ENCODE measurements at places on chromosomes 16 and 17.

DNA sequence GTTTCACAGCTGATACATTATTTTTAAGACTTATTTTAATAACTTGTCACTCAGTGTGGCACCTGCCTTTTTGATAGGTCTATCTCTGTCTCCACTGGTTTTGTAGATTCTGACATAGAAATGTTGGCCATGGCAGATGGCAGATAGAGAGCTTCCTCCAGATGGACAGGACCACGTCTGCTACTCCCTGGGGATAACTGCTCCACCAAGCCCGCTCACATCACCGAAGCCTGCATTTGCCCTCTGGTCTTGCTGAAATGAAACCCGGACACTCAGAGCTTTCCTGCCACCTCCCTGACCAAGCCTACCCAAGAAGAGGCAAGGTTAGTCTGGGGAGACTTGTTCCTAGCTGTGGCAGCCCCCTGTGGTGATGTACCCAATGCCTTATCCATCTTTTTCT lies 16.4 kb upstream of the HAP1 start:
- no peak for DNase-seq

- no peak for DNase-seq
Measured at GRCh38 chr17:19551591-19552148, 18.0 kb downstream of the SLC47A1 start.

DNA sequence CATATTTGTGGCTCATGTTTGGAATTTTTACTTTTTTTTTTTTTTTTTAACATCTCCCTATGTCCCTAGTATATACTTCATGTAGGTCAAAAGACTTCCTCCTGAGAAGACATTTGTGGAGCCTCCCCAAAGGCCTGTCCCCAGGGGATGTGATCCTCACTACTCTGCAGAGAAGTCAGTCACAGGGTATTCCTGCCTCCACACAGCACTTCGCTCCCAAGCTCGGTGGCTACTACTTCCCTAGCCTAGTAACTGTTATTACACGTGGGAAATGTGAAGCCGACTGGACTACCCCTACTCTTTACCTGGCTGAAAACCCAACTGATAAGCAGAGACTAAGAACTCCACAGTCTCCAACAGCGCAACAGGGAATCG lies 116.8 kb downstream of the HIC1 start:
- no peak for DNase-seq

DNA sequence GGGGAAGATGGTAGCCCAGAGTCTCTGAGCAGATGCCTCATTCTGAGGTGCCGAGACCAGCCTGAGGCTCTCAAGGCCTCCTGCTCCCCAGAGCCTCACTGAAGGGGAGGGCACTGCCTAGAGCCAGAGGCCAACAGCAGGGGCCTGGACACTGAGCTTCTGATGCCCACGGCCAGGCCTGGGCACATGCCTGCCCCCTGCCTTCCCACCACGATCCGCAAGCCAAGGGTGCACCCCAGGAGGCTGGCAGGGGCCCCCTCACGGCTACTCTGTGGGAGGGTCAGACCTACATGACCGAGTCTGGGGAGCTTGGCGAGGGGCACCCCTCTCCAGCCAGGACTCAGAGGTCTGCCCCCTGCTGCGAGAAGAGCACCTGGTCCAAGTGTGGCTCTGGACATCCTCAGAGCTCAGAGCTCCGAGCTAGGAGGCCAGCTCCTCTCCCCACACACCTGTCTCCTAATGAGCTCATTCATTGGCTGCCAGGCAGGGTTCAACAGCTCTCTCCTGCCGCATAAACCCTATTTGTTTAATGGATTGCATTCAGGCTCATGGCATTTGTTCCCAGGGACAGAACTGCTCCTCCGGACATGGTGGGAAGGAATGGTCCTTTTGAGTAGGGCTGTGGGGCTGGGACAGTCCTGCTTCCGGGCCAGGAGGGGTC lies 13.9 kb downstream of the OTOP3 start:
- no peak for DNase-seq

GRCh38 chr17:68531252-68531651 lies 19.0 kb downstream of the PRKAR1A start:
- DNase-seq = no peak

DNA sequence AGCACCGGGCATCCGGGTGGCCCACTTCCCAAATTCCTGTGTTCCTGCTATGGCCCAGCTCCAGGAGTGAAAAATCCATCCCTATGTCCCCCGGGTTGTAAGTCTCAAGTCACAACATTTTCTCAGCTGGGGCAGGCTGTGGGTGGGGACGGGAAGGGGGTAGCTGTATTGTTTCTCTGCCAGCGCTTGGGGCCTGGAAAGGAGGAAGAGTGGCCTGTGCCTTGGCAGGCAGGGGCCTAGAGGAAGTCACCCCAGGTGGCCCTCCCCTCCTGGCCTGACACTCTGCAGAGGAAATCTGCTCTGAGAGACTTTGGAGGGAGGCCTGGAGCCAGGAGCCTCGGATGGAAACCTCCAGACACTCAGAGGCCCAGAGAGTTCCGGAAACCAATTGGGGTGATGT lies 10.6 kb upstream of the SCN4A start:
- DNase-seq = peak; percentile 7

DNA sequence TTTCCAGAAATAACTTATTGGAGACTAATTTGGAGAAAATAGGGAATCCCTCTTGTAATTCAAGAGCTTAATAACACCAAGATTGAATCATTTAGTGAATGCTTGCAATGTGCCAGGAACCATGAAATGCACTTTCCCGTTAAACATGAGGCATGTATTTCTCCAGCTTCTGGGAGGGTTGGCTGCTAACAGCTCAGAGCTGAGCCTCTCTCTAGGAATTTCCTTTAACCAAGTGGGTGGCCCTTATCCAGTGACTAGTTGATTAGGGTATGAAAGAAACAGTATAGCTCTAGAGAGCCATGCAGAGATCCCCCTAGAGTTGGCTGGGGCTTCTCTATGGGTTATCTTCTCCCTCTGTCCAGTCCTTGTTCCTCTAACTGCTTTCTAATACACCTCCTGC lies 356.4 kb upstream of the GOT2 start:
- no peak for DNase-seq

DNA sequence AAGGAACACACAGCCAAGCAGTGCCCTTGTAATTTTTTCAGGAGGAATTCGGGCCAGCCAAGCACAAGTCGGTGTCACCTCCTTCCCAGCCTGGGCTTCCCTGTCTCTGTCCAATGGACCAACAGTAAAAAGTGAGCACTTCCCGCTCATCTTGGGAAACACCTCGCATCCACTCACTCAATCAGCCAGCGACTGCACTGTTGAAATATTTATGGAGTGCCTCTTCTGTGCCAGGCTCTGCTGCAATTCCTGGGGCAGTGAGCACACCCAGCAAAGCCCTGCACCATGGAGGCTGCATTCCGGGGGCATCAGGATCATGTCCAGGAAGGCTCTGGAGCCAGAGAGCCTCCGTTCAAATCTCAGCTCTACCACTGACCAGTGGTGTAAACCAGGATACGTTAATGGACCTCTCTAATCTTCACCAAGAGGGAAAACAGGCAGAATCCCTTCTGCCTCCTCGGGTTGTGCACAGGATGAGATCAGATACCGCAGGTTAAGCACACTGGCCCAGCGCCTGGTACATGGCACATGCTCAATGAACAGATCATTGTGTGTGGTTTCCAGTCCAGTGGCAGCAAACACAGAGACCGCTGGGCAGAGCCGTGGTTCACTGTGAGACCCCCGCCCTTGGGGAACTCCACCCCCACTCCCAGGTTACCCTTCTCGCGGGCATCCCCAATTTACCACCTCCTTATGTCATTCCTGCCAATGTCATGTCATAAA lies 194.3 kb downstream of the ZNF423 start:
- DNase-seq = no peak

GRCh38 chr16:56048425-56049105 lies 142.7 kb upstream of the GNAO1 start:
- DNase-seq = no peak

- DNase-seq = no peak
Measured at GRCh38 chr17:43337684-43338428, 60.9 kb upstream of the ARL4D start.

- no peak for DNase-seq
Measured at GRCh38 chr16:69827524-69827923, 65.4 kb downstream of the WWP2 start.

GRCh38 chr16:26605626-26606271 lies 461.0 kb upstream of the C16orf82 start:
- DNase-seq = no peak

DNA sequence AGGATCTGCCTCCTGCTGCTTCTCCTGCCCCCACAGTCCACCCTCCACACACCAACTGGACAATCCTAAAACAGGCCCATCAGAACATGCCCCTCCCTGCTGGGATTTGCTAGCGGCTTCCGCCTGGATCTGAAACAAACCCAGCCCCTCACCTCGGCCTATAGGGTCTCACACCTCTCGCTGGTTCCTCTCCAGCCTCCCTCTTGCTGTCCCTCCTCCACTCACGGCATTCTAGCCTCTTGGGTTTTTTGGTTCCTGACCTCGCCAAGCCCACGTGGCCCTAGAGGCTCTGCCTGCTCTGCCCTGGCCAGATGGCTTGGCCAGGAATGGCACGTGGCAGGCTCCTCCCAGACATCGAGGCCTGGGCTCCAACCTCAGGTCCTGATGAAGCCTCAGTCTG lies 15.7 kb upstream of the MTSS2 start:
- DNase-seq = no peak

GRCh38 chr16:69017036-69017783 lies 88.2 kb upstream of the HAS3 start:
- DNase-seq = no peak

GRCh38 chr16:53429221-53429943 lies 4.9 kb upstream of the RBL2 start:
- DNase-seq = no peak

- no peak for DNase-seq
Measured at GRCh38 chr17:59420901-59421300, 89.4 kb downstream of the YPEL2 start.

DNA sequence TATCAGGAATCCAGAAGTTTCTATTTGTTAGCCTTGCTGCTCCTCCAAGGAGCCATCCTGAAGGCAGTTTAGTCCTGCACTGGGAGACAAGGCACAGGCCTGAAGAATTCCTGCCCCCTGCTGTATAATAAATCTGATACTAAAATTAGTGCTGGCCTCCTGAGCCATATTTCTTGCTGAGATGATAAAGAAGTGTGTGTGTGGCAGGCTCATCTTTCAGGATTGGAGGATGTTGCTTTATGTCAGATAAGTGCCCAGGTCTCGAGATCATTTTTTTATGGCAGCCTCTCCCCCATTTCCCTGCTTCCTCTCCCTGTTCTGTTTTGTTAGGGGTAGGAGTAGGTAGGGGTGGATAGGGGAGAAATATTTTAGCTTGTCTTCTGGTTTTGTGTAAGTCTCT lies 26.0 kb downstream of the MSI2 start:
- no peak for DNase-seq

DNA sequence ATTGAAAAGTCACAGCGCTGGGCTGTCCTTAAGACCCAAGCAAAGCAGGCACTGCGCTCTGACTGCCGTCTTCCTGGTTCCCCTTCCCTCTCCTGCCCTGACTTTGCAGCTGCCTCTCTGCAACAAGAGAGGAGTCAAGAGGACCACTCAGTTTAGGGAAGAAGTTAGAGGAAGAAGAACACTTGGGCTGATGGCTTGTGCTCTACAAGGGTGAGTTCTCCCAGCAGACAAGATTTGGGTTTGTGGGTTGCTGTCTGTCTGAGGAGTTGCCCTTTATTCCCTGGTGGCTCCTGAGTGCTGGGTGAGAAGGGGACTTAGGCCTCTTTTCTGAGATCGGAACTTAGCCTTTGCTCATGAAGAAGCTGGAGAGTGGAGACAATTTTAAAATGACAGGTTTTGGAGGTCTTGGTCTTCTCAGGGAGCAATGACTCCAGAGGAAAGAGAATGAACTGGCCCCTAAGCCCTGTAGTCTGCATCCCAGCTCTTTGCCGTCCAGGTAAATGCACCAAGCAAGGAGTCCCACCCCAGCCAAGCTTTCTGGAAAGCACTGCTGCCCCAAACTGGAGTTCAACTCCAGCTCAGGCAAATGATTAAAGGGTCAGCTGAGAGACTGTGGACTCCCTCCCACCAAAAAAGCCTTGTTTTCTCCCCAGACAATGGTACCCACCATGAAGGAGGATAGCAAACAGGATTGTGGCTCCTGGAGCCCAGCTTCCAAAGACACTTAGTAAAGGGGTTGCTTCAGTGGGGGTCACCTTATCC lies 2.7 kb upstream of the HOXB9 start:
- DNase-seq = no peak

GRCh38 chr17:75352079-75352569 lies 53.4 kb downstream of the GRB2 start:
- DNase-seq = no peak

- no peak for DNase-seq
Measured at GRCh38 chr17:40936437-40936971, 942 bp downstream of the KRT23 start.

DNA sequence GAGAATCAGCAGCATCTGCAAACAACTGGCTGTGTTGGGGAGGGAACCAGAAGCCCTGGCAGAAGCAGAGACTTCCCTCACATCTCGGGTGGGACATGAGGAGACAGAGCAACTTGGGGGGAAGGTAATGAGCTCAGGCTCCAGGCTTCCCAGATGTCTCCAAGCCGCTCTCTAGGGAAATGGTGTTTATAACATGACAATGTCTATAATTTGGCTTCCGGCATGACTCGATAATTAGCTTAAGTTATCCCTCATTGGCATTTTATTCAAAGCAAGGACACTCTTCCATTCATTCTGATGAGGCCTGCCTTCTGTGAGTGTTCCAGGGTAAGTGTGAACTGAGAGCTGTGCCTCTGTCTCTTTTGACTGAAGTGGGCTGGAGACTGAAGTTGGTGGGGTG lies 14.7 kb upstream of the MLLT6 start:
- DNase-seq = no peak

DNA sequence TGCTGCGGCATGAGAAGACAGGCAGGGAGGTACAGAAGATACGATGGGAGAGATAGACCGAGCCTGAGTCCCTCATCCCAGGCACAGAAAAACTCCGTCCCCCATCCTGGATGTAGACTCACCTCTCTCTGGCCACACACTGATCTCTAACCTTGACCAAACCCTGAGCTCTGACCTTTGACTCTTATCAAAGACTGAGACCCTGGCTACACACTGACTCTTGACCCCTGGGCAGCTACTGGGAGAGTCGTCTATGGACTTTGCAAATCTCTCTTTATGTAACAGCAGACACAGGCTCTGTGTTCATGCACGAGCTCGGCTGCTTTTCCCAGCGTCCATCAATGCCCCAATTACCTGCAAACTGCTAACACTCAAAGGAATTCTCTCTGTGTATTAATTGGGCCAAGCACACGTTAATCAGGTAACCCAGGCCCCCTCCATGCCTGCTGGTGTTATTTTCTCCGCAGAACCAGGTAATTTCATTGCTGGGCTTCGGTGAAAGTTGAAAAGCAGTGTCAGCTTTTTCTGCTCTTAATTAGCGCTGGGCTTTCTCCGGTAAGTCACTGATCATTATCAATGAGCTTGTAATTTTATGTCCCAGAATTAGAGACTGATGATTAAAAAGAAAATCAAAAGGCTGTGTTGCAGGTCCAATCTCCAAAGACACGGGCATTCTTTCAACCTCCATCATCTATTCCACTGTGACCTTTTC lies 179.4 kb upstream of the NLRP1 start:
- DNase-seq = no peak

- no peak for DNase-seq
Measured at GRCh38 chr16:68492543-68493411, 44.5 kb upstream of the SMPD3 start.
